ENCODE measurements at places on chromosomes 5 and 9.

DNA sequence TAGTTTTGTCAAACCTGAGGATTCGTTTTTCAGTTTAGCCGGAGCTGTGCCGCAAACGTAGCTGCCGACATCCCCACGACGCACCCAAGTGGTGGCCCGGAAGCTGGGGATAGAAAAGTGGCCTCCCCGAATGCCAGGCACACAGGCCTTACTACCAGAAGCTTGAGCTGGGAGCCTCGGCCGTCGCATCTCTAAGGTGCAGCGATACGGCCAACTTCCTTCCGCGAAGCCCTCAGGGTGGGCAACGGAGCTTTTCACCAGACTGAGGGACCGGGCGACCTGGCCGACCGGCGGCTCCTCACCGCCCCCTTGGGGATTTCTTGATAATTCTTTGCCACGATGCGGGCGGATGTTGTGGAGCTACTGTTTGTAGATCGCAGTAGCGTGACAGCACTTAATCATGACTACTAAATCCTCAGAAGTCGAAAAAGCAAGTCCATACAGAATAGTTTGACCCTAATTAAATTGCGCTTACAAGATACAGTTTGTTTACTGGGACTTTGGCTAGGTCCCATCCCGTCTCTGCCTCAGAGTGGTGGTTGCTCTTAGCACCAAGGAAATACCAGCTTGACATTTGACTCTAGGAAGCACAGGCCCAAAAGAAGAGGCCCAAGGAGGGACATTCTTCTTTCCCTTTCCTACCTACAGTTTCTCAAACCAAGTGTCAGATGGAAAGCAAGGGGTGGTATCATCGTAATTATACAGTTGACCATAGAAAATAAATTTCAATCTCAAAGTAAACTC lies 613 bp upstream of the TMEM267 start:
- DNase-seq: peak; percentile 53

GRCh38 chr5:135213466-135214239 lies 179.6 kb upstream of the PITX1 start:
- no peak for DNase-seq

GRCh38 chr9:76116913-76117312 lies 226.4 kb downstream of the PCSK5 start:
- no peak for DNase-seq

DNA sequence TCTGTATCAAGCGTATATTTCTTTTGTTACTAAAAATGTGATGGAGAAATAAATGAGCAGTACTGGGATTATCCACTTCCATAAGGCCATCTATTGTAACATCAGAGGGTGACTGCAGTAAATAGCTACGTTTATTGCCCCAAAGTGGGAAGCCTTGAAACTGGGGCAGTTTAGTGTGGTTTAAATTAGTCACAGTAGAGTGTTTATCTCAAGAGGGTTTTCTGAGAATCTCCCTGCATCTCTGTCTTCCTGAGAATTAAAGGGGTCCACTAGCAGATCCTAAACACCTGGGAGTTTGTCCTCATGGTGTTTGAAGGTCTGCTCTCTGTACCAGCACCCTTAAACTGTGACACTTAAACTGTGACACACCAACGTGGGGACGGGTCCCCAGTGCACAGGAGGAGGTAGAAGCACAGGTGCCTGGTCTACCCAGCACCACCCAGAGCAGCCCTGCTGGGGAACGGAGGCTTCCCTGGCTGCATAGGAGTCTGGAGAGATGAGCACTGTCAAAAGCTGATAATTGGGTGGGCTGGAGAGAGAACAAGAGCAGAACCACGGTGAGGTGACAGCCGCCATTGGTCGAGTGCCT lies 25.2 kb downstream of the PRRC2B start:
- no peak for DNase-seq

DNA sequence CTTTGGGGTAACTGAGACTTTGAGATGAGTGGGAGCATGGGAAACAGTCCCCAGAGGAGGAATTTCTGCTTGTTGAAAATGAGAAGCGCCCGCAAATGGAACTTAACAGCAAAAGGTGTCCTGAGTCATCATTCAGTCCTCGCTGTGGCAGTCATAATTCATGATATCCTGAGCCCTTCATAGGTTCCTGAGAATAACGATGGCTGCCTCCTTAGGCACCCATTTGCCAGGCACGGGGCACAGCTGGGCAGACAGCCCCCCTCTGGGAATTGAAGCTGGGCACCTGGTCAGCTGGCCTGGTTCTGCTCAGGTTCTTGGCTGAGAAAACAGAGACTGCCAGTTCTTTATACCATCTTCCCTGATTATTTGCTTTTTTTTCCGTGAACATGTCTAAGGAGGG lies 69.8 kb upstream of the EGFLAM start:
- no peak for DNase-seq

DNA sequence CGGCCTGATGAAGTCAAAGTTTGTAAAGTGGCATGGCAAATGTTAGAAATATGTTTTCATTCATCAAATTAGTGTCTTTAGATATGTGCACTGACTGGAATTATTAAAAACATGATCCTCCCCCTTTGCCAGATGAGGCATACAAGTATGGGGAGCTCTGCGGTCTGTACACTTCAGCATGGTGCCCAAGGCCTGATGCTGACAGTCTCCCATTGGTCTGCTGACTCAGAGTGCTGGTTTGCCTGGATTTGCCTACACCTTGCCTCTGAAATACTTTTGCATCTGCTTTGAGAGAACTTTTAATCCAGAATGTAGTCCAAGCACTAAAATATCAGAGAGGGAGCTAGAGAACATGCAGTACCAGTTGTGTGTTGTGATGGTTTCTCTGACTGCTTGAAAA lies 354.3 kb upstream of the ACTBL2 start:
- DNase-seq: no peak

DNA sequence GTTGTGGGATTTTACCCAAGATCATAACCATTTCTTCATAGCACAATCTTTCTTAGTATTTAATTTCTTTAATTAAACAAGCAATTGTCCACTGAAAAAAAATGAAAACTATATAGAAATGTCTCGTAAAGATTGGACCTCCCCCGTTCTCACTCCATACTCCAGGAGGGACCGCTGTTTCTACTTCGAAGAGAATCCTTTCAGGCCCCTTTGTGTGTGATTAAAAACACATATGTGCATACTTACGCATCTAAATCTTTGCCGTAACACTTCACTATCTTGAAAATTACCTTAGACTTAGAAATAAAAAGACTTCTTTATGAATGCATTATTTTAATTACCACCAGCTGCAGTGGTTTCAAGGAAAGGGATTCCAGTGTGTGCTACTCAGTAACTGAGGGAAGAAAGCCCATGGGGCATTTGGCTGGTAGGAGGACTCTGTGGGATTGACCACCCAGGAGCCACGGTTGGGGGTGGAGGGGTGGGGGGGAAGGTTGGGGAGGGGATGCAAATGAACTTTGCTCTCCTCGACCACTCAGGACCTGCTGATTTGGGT lies 209.1 kb downstream of the FAM114A2 start:
- no peak for DNase-seq

- DNase-seq: no peak
Observed at GRCh38 chr9:77533671-77534070, 114.5 kb downstream of the GNA14 start.

GRCh38 chr9:98783518-98784226 lies 12.7 kb downstream of the ANKS6 start:
- no peak for DNase-seq

- DNase-seq: no peak
Observed at GRCh38 chr9:89806371-89807100, 201.7 kb downstream of the GADD45G start.

GRCh38 chr5:71887680-71888079 lies 168.6 kb downstream of the CARTPT start:
- DNase-seq: no peak

GRCh38 chr5:152052470-152052869 lies 127.8 kb upstream of the GLRA1 start:
- no peak for DNase-seq

GRCh38 chr5:80249901-80250300 lies 5.9 kb downstream of the SERINC5 start:
- no peak for DNase-seq

DNA sequence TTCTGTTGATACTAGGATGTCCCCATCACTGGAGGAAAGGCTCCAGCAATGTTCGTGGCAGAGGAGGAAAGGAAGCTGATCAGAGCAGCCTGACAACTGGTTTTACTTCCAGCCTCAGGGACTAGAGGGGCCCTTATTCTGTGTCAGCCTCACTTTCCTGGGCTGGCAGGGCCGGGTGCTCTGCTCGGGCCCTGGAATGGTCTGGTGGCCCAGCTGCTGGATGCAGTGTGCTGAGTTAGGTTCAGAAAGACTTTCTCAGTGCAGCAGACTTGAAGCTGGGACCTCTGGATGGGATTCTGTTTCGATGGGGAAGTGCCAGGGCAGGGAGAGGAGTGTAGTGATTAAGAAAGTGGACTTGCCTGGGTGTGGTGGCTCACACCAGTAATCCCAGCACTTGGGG lies 81.0 kb downstream of the MACROH2A1 start:
- no peak for DNase-seq

GRCh38 chr5:73321757-73322436 lies 126.7 kb downstream of the FOXD1 start:
- DNase-seq: no peak

GRCh38 chr9:90943341-90943740 lies 141.7 kb downstream of the SYK start:
- DNase-seq: no peak

- DNase-seq: no peak
Observed at GRCh38 chr5:55159763-55160492, at the start of gene GPX8. TSS of gene GPX8 (plus strand) at chr5:55160171. CDS start at chr5:55160193, 22 bp downstream.

GRCh38 chr5:35153375-35153932 lies 76.8 kb downstream of the PRLR start:
- no peak for DNase-seq

- DNase-seq: no peak
Observed at GRCh38 chr5:68953231-68953874, 140.5 kb upstream of the SLC30A5 start.

- DNase-seq: no peak
Observed at GRCh38 chr5:97986069-97986468, 787.4 kb upstream of the RGMB start.

- no peak for DNase-seq
Observed at GRCh38 chr9:35732800-35733541, 505 bp downstream of the CREB3 start.

DNA sequence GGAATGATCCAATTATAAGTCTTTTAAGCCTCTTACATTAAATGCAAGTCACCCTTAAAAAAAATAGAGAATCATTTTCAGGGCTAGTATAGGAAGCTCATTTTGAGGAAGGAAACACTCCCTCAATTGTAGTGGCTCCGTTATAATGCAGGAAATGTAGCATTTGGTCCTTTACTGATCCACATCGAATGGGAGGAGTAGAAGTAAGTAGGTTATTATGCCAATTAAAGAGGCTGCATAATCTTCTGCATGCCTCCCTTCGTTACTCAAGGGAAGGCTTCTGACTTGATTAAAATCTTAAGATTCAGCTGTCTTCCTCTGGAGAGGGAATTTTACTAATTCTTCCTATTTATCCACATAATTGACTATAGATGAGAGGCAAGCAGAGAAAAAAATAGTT lies 579.2 kb upstream of the COX7C start:
- no peak for DNase-seq

- peak; percentile 86 for DNase-seq
Observed at GRCh38 chr9:3181049-3181953, 337.4 kb upstream of the PUM3 start.

DNA sequence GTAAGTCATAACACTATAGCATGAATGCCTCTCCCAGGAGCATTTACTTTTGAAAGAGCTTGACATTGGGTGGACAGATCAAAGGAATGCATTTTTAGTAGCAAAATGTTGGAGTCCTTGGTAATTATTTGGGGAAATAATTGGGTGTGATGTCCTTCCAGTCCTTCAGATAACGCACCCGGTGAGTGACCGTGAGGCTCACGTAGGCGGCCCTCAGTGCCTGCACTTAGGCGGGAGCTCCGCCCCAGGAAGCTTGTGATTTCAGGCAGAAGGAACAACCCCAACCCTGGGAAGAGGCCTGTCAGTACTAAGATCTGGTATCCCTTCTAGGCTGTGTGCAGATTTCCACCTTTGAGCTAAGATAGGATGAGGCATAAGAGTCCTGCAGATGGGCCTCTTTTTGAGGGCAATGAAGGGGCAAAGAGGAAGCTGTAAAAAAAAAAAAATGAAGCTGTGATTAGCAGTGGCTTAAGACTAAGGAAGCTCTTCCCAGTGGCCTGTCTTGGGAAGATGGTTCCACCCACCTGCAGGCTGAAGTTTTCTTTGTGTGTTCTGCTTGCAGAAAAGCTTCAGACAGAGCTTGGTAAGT lies 14.9 kb downstream of the BTNL9 start:
- no peak for DNase-seq

DNA sequence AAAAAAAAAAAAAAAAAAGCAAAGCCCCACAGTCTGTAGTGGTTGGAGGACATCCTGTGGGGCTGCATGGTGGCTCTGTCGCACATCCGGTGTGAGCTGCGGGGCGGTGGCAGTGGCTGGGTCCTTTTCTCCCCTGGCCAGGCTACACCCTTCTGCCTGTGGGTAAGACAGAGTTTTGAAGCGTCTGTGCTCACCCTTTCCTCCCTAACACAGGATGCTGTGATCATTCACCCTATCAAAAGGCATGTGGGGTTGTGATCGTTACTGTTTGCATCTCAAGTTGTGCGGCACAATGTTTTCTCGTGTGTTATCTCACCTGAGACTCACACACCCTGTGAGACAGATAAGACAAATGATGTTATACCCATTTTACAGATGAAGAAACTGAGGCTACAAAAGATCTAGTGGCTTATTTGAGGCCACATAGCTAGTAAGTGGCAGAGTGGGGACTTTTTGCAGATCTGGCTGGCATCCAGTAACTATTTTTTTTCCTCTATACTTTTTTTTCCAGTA lies 17.5 kb downstream of the IRF1 start:
- DNase-seq: no peak

- no peak for DNase-seq
Observed at GRCh38 chr9:70535546-70536323, 121.3 kb upstream of the KLF9 start.

- no peak for DNase-seq
Observed at GRCh38 chr5:60538955-60539866, 160.8 kb downstream of the DEPDC1B start.

DNA sequence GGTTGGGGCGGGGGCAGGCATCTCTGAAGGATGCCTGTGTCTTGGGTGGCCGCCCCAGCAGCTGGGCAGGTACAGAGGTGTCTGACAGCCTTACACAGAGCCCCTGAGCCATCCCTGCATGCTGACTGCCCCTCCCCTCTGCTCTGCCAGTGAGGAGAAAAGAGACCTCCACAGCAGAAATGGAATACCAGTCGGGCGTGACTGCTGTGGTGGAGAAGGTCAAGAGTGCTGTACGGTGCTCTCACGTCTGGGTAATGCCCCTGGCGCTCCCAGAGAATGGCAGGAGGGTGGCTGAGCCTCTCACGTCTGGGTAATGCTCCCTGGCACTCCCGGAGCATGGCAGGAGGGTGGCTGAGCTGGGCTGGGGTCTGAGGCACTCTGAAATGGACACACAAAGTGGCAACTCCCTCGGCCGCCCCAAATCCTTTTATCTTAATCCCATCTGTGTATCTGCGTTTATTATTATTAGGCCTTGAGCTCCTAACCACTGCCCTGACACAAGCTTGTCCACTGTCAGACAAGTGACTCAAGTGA lies 2.5 kb upstream of the RABL6 start:
- DNase-seq: no peak

DNA sequence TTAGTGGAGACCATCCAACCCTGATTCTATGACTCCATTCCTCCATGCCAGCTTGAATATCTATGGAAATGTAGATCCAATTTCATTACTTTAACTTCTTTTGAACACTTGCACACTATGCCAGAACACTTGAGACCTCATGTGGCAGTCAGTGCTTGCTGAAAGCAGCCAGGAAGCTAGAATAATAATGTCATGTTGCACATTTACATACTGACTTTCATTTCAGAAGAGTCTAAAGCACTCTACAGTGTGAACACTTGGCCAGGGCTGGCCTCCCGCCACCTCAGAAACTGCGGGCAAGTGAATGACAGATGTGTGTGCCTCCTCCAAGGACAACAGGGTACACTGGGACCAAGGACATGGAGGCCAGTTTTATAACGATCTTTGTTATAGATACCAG lies 97.3 kb downstream of the SLF1 start:
- DNase-seq: no peak
